ENCODE measurements at places on chromosomes 4 and X.

DNA sequence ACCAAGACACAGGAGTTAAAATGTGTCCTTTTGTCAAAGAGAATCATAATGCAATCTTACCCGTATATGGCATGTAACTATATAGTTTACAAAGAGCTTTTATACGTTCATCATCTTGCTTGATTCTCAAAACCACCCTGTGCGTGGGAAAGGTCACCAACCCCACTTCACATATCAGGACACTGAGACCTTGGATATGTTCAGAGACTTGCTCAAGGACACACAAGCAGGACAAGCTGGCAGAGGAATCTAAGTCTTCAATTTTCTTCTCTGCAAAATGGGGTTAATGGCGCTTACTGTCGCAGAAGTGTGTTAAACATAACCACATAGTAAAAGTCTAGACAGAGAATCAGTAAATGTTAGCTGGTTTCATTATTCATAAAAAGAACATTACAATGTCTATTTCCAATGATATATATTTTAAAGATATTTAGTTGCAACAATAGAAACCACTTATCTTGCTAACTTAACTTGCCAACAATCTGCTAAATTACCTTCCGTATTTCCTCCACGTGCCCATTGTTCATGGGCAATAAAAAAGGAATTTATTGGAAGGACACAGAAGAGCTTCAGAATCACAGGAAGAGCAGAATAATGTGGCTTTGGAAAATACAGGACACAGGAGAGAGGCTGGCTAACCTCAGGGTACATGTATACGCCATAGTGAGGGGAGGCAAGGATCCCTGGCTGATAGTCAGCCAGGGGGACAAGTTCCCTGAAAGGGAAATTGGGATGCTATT lies 64.6 kb upstream of the TAPT1 start:
- DNase-seq = no peak

GRCh38 chr4:42906891-42907759 lies 14.6 kb downstream of the GRXCR1 start:
- no peak for DNase-seq

- DNase-seq = no peak
Observed at GRCh38 chr4:147206807-147207206, 261.1 kb upstream of the TTC29 start.

- no peak for DNase-seq
Observed at GRCh38 chrX:123797543-123798447, 62.1 kb upstream of the XIAP start.

DNA sequence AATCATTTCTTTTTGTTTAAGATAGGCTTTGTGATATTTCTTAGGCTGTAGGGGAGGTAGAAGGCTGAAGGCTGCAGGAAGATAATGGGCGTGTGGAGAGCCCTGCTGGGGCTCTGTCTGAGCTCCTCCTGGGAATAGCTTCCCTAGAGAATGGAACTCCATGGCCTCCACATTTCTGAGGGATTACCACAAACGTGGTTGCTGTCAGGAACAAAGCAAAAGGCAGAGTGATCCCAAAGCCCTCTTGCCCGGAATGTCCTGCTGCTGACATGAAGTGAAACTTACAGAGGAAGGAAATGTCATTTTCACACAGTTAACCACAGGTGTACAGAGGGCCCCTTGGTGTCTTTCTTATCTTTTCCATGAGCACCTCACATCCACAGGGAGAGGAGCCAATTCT lies 89.3 kb downstream of the DDIT4L start:
- DNase-seq = no peak

DNA sequence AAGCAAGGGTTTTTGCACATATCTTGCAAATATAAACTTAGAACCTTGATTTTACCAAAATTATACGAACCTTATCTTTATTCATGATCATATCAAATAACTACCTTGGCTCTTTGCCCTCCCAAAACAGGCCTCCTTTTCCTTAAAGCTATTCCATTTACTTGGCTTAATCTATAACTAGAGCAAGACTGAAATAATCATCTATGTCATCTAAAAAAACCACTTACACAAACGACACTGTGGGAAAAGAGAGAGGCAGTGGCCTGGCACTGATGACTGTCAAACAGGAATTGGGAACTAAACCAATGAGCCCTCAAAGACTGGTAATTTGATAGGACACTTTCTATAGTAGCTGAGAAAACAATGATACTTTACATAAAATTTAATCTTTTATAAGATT lies 11.7 kb upstream of the PTPN13 start:
- no peak for DNase-seq

- DNase-seq = no peak
Observed at GRCh38 chrX:139877710-139878414, 55.0 kb downstream of the ATP11C start.

- DNase-seq = no peak
Observed at GRCh38 chrX:129696463-129697155, 41.9 kb upstream of the APLN start.

- DNase-seq = no peak
Observed at GRCh38 chrX:110806145-110806544, 10.5 kb upstream of the CHRDL1 start.

DNA sequence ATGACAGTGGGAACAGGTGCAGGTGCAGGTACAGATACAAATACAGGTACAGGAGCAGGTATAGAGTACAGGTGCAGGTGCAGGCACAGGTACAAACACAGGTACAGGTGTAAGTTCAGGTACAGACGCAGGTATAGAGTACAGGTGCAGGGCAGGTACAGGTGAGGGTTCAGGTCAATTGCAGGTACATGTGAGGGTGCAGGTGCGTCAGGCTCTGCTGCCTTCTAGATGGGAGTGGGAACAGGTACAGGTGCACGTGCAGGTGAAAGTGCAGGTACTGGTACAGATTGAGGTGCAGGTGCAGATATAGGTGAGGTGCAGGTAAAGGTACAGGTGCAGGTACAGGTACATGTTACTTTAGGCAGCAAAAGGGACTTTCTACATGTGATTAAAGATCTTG lies 85.7 kb downstream of the CRLF2 start:
- no peak for DNase-seq

DNA sequence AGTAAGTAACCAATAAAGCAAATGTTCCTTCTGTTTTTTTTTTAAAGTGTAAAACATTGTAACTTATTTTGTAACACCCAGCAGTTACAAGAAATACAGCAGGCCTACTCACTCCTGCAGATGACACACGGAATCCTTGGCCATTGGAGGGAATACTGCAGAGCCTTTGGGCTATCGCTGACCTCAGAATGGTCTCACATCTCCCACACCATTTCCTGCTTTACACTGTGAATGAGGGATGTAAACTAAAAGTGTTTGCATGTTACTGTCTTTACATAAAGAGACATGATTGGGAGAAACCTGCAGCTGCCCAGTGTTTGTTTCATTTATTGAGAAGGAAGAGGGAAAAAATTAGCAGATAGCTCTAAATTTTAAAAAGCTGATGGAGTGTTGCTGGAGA lies 64.1 kb downstream of the USP46 start:
- DNase-seq = no peak

GRCh38 chr4:152689615-152690501 lies 10.1 kb upstream of the TMEM154 start:
- DNase-seq = no peak

- DNase-seq = peak; percentile 51
Observed at GRCh38 chrX:48071064-48071985, at the start of gene ZNF630. ZNF630 (minus strand) TSS chrX:48071640; CDS start chrX:48066886, 4,754 bp downstream.

DNA sequence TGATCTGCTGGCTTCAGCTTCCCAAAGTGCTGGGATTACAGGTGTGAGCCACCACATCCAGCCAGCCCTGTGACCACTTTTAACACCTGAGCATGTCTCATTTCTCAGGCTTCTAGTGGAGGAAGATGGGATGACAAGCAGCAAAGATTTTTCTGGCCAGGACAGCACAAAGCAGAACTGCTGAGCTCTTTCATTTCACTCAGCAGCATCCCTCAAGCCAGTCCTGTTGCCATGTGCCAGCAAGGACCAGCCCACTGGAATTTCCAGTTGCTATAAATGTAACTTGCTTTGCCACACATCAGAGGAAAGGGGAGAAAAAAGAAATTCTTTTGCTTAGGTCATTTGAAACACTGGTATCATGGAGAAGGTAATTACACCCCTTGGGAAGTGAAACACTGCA lies 75.9 kb downstream of the SLC9A7 start:
- no peak for DNase-seq

DNA sequence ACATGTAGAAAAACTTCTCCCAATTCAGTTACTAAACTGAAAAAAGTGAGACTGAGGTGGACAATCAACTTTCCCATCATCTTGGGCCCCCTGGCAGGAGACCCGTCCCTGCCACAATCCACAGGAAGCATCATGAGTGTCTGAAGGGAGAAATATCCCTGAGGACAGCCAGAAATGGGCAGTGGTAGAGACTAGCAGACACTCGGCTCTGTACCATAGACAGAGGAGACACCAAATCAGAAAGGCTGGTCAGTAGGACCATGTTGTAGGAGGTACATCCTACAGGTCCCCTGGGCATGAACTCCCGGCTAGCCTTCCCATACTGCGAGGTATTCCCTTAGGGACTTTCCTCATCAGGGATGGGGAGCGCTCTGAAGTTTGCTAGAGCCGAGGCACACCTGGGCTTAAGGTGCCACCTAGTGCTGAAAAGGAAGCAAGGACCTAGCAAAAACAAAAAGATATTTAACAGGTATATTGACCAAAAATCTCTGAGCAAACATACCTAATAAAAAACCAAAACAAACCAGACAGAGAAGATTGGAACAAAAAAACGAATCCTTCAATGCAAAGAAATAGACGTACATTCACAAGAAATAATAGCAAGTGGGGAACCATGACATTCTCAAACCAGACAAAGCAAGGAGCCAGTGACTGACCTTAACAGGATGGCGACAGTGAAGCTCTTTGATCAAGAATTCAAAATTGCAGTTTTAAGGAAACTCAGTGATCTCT lies 55.6 kb downstream of the HAUS3 start:
- DNase-seq = peak; percentile 5
